Neural progenitor cell (in vitro differentiated cells): ENCODE measurements at places on chromosomes 13 and 19. TPM values are rescaled to one million over a fixed set of nuclear protein-coding genes. Genes with fewer than 3 reads are reported as not detected.

DNA sequence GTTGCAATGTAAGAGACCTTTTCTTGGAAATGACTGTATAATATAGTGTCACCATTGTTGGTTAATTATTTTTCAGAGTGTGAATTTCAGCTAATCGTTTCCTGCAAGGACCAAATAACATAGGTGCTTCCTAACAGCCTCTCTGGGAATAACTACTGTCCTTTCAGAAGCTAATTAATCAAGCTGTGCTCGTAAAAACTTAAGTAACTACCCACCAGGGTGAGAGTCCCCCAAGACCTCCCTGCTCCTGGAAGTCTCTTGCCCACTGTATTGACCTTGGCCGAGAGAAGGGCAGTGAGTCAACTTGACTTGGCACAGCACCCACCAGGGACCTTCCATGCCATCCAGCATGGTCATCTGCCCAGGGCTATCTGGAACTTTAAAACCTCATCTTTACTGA, 50.3 kb downstream of the UQCRFS1 start:
- DNase-seq: no peak

DNA sequence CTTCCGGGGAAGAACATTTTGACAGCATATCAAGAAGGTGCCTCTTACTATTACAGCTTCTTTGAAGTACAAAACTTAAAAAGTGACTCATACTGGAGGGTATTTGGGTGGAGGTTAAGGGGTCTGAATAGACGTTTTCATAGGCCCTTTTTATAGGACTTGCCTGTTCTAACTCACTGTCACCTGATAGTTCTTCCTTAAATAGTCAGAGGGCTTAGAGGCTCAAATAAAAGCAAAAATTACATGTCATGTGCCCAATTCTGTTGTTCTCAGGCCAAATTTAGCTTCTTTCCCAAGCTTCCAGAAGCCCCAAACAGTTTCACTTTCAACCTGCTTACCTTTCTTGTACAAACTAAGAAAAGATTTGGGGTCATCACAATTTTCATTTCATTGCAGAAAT, 16.1 kb upstream of the SLC46A3 start:
- no peak for DNase-seq

- DNase-seq: no peak
These were observed 92.3 kb downstream of the TNFSF13B start for GRCh38 chr13:108361769-108362168.

The METTL21C gene
- total RNA-seq: not detected in 2 replicates

- no peak for DNase-seq
These were observed 1077.3 kb upstream of the MIR17HG start for GRCh38 chr13:90270226-90270625.

- DNase-seq: peak; percentile 66
These were observed 33.2 kb upstream of the MEDAG start for GRCh38 chr13:30872685-30873461.

The F10 gene
- total RNA-seq: 2.0 and 6.8 TPM in 2 replicates

DNA sequence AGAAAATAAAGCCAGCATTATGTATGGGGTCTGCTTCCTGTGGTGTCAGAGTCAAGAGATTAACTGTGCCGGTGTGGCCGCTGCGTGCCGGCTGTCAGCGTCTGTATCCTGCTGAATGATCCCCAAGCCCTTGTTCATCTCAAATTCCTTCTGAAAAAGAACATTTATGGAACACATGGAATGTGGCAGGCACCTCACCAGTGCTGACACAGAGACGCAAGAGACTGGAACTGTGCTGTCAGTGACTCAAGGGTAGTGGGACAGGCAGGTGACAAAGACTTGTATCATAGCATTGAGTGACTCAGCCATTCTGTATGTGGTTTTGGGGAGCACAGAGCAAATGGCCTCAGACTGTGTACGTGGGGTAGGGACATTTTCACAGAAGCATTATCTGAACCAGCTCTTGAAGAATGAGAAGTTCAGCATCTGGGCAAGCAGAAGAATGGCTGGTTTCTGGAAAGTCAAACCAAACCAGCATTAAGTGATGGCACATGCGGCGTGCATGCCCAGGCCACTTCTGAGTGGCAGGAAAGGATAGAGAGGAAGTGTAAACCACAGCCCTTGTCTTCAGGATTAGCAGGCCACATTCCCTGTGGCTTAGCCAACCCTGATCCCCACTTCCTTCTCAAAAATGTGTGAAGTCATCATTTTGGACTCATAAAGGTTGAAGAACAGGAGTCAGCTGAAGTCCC, 54.0 kb upstream of the IRS2 start:
- DNase-seq: peak; percentile 72

GRCh38 chr19:29596885-29597525, 9.1 kb upstream of the POP4 start:
- DNase-seq: peak; percentile 59

The KCNJ14 gene
- 0.69 and 0.74 TPM in 2 replicates for total RNA-seq

The TMEM59L gene
- 0.11 and 1.4 TPM in 2 replicates for total RNA-seq

The TMC4 gene
- 0.46 TPM in 1 of 2 replicates, not detected in the other for total RNA-seq

- no peak for DNase-seq
These were observed 14.8 kb upstream of the RCBTB2 start for GRCh38 chr13:48547663-48548092.

GRCh38 chr19:38513762-38514167, 80.3 kb downstream of the RYR1 start:
- DNase-seq: no peak

- no peak for DNase-seq
These were observed 26.7 kb upstream of the MPHOSPH8 start for GRCh38 chr13:19606737-19607136.

DNA sequence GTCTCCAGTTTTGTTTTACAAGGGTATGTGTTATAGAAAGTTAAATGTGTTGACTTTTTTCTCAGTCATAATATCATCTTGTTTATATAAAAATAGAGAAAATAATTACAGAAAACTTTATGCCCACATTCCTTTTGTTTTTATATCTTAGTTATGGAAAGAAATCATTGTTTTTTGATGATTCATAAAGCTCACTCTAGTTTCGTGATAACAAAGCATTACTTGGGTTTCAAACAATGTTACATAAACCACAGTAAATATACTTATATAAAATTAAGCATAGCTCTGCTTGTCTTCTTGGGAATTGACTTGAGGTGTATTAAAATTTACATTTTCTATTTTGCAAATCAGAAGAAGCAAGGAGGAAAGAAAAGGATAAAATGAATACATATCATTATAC, 111.8 kb downstream of the SGCG start:
- DNase-seq: no peak

The LYPD3 gene
- 0.24 and 0.37 TPM in 2 replicates for total RNA-seq

GRCh38 chr19:49895566-49896297, 955 bp downstream of the IL4I1 start:
- DNase-seq: no peak

DNA sequence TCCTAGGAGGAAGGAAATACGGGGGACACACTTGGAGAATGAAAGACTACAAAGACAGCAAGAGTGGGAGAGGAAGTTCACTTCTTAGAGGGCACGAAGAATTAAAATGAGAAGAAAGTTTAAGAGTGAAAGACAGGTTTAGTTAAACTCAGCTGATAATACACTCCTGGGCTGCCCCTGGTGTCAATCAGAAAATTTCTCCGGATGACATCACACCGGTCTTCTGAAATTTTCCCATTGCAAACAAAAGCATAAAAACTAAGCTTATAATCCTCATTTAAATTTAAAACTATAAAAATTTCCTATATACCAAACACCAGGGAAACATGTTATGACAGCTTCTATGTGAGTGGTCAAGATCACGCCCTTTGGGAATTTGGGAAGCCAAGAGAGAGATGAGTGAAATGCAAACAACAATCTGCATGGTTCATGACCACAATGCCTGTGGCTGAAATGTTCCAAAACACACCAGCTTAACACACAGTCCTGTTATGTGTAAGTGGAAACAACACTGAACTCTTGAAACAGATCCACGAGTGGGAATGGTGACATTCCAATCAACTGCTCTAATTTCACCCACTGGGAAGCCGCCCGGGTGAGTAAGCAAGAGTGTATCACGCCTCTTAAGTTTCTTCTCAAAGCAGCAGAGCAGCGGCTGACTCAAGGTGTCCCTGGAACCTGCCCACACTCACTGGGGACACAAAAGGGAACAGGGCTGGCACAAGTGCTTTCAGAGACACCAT, 49.0 kb downstream of the BRD4 start:
- DNase-seq: no peak

The COQ8B gene
- total RNA-seq: 27.7 and 89.7 TPM in 2 replicates

- no peak for DNase-seq
These were observed 54.7 kb upstream of the URAD start for GRCh38 chr13:28043224-28043623.

The CYP2F1 gene
- total RNA-seq: not detected in 2 replicates

The IRGC gene
- not detected in 2 replicates for total RNA-seq

DNA sequence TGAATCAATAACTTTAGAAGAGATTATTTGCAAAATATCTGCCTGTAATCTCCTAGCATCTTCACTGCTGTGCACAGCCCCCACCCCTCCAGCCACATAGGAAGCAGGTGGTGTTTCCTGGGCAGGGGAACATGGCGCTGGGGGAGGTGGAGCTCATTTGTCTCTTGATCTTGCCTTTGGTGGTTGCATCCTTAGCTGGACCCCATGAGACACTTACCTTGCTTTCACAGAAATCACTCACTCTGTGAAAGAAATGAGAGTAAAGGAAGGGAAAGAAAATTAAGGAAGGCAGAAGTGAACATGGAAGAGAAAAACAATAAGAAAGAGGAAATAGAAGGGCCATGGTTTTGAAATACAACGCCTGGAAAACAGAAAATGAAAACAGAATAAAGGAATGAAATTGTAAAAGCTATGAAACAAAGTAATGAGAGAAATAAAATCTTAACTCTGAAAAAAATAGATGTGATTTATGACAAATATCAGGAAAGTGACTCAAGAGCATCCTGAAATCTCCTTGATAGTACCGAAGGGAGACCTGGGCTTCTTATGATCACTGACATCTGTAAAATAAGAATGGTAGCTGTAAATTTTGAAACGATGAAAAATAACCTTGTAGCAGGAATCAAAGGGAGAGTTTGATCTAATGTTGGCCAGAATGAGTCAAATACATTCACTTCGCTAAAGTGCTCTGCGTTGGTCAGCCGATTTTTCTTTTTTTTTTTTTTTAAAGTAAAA, 17.2 kb upstream of the RNASEH2B start:
- DNase-seq: no peak

DNA sequence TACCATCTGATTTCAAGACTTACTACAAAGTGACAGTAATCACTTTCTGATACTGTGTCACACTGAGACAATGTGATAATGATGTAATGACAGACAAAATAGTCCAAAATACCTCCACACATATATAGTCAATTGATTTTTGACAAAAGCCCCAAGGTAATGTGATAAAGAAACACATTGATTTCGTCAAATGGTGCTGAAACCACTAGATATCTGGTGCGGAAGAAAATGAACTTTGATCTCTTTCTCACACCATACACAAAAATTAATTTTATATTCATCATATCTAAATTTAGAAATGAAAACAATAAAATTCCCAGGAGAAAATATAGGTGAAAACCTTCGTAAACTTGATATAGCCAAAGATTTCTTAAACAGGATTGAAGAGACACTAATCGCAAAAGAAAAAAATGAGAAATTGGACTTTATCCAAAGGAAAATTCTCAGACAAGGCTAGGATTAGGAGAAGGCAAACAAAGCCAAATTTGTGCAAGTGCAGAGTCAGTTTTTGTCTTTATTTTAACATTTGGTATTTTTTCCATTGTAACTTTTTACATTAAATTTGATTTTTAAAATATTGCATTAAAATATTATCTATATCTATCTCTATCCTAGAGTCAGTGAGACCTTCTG, 739.9 kb downstream of the DIAPH3 start:
- no peak for DNase-seq

DNA sequence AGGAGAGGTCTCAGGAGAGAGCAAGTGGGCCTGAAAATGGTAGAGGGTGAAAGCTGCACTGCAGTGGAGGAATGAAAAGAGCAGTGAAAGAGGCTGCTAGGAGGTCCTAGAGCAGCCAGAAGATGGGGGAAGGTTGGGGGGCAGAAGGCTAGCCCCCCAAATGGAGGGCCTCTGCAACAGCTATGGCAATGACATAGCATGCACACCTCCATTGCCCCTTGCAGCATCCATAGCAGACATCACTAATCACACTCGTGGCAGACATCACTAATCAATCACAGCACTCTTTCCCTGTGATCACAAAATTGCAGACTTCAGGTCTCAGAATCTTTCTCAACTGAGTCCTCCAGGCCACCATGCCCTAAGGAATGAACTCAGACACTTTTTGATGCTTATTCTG, 21.9 kb downstream of the CCL25 start:
- DNase-seq: no peak

DNA sequence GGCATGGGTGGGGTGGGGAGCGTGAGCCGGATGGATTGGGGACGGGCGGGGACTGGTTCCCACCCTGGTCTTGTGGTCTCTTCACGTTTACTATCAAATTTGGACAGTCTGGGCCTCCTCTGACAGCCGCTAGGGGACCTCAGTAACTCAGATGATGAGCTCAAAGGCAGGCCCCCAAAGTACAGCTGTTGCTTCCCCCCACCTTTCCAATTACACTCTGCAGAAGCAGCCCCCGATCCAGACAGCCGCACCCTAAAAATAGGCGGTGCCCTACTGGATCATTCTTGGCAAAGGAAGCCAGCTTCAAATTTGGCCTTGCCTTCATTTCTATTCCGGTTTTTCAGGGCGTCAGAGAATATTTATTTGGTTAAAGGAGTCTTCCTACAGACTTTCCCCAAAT, 1.9 kb upstream of the FOXO1 start:
- peak; percentile 58 for DNase-seq

The ATP4B gene
- total RNA-seq: not detected in 2 replicates

GRCh38 chr19:33628921-33629825, 7.4 kb downstream of the CHST8 start:
- DNase-seq: no peak

The CAMSAP3 gene
- 2.7 and 15.6 TPM in 2 replicates for total RNA-seq

- peak; percentile 68 for DNase-seq
These were observed 11.9 kb downstream of the ZIC5 start for GRCh38 chr13:99959540-99960230.

DNA sequence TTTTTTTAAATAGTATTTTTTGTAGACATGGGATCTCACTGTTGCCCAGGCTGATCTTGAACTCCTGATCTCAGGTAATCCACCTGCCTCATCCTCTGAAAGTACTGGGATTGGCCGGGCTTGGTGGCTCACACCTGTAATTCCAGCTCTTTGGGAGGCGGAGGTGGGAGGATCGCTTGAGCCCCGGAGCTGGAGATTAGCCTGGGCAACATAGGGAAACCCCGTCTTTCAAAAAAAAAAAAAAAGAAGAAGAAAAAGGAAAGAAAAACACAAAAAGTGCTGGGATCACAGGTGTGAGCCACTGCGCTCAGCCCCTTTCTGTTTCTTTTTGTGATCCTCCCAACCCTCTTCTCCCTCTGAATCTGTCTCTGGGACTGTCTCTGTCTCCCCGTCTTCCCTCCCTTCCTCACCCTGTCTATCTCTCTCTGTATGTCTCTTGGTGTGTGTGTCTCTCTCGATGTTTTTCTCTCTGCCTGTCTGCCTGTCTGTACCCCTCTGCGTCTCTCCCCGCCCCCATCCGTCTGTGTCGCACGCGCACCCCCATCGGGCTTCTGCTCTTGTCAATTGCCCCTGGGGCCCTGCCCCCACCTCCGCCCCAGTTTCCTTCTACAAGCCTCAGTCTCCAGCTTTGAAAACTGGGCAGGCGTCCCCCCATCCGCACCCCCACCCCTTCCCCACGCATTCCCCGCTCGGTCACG, 540 bp upstream of the ZFP36 start:
- no peak for DNase-seq

- no peak for DNase-seq
These were observed 1.2 kb upstream of the ATP1A3 start for GRCh38 chr19:41994994-41995958.

The C5AR1 gene
- total RNA-seq: 0.06 TPM in 1 of 2 replicates, not detected in the other
